ENCODE measurements at places on chromosomes 7 and 10. TPM values are rescaled to one million over a fixed set of nuclear protein-coding genes. Genes with fewer than 3 reads are reported as not detected.

- DNase-seq: no peak
Observed at GRCh38 chr10:61066661-61067344, 122.8 kb upstream of the RHOBTB1 start.

DNA sequence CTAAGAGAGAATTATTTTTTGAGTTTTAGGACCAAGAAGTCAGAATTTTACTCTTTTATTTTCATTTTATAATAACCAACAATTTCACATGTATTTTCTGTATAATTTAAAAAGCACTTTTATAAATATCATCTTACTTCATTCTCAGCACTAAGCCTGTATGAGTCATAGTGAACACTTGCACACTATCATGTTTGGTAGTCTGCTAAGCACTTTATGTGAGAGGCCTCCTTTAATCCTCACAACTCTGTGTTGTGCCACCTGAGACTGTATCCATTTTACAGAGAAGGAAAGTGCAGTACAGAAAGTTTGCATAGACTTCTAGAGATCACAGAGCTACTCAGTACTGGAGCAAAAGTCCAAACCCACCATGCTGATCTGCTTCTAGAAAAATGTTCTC lies 939.6 kb downstream of the NRG3 start:
- no peak for DNase-seq

GRCh38 chr10:86583983-86584382 lies 62.4 kb upstream of the WAPL start:
- DNase-seq: no peak

Gene ITPRID1
- total RNA-seq: 0.05 TPM

Data from thymus (tissue), 14 donors.